HEK293T (cell line): ENCODE measurements at places on chromosomes 2 and 18.

DNA sequence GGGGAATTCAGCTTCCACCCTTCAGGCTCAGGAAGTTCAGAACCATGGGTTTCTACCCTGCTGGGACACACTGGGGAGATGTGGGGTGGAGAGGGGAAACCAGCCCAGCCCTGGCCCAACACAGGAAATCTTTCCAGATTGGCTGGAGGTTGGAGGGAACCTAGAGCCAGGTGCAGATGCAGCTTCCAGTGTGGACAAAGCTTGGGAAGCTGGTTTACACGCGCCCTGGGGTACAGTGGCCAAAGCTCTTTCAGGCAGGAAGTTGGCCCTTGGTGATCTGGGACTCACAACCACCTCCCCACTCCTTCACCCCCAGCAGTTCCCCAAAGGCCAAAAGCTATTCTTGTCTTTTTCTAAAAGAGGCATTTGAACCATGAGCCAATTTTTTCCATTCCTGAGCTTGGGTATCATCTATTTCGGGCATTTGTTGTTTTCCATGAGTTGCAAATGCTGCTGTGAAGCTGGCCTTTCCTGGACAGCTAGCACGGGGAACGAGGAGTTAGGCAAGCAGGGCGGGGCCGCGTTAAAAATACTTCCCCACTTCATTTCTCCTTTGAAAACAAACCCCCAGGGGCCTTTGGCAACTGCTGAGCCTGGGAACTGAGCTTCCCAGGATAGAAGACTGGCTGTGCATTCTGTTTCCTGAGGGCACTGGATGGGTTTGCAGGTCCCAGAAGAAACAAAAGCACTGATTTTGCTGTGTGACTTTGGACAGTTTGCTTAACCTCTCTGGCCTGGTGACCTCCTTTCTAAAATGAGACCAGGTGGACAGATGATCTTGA is 3.1 kb upstream of the ARID5A start:
- DNase-seq, result no peak

GRCh38 chr2:86622519-86623042 is 1.1 kb downstream of the RNF103 start:
- DNase-seq, result peak; percentile 12

GRCh38 chr2:65031341-65032018 is 24.7 kb upstream of the CEP68 start:
- DNase-seq, result no peak

GRCh38 chr18:4068552-4069158 is 386.5 kb downstream of the DLGAP1 start:
- DNase-seq, result peak; percentile 26

DNA sequence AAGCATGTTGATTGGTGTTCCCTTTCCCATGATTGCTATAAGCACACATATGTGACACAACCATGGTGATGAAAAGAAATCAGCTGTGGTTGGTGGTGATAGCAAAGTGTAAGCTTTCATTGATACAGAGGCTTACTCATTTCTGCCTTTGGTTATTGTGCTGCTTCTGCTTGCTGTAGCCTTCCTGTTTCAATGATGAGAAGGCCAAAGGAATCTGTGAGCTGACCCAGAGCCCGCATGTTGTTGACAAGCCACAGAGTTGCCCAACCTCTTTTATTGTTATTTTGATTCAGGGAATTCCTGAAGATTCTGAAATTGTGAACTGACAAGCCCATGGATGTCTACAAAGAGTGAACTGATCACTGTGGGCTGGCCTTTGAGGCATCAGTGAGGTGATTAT is 164.4 kb downstream of the TMEFF2 start:
- DNase-seq, result no peak

DNA sequence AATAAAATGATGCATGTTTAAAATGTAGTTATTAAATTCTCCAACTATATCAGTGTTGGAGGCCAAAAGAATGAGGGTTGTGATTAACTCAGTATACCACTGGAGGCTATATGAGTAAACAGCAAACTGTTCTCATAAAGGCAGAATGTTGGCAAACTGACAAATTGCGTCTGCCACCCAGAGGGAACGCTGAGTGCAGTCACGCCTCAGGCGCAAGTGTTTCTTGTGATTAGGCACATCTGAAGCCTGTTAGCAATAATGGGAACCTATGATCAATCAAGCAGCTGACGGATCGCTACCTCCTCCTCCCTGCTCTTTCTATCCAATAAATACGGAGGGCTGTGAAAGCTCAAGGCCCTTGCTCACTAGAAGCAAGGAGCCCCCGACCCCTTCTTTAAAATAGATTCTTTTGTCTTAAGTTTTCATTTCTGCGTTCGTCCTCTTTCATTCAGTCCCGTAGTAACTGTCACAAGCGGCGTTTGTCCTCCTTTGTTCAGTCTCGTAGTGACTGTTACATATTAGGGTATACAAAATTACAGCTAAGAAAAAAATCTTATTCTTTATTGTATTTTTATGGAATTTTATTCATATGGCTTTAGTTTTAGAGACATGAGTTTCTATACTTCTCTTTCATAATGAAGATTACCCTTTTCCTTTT is 16.3 kb upstream of the RMND5A start:
- no peak for DNase-seq

GRCh38 chr2:229282758-229283546 is 11.9 kb upstream of the PID1 start:
- no peak for DNase-seq
